ENCODE measurements at places on chromosomes 5 and 9.

- DNase-seq: no peak
Observed at GRCh38 chr5:175638305-175638704, 19.6 kb upstream of the HRH2 start.

DNA sequence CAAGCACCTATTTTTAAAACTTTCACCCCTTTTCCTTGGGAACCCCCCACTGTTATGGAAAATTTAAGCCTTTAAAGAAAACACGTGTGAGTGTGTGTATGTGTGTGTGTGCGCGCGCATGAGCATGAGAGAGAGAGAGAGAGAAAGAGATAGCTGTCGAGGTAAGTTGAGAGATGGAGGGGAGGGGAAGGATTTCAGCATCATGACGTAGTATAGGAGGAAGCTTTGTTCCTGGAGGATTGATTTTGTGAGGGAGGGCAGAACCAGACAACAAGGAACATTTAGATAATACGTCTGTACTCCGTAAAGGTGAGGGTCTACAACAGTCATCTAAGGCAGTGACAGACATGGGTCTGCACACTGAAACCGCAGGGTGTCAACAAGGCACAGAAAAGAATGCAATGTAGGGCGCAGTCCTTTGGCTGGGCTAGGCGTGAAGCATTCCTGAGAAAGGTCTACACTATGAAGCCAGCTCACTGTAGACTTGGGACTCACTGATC lies 227.7 kb downstream of the SMARCA2 start:
- no peak for DNase-seq

DNA sequence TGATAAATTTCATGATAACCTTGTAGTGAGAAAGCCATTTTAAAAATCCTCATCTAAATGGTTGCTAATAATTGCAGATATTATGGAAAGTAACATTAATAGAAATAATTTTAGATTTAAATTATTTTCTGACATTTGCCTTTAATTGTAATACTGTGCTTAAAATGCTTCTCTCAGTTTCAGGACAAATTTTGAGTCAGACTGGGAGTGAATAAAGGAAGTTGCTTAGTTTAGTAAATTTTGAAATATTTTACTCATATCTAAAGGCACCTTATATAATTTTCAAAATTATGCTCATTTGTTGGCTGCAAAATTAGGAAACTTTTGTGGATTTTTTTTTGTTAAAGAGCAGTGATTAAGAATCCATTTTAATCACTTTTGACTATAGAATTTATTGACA lies 93.8 kb downstream of the CSNK1G3 start:
- no peak for DNase-seq

DNA sequence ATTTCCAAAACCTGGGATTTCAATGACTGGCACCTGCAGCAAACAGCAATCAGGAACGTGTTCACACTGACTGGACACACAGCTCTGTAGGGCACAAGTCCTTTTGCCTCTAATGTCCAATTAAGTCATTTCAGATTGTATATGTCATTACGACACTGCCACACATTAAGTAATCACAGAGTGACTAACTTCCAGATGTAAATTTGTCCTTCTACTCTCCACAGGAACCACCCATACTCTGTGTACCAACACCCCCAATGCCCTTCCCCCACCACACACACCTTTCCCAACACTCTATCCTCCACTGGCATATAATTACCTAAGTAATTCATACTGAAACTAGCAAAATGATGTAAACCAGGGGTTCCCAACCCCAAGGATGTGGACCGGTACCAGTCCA lies 30.5 kb downstream of the LARS1 start:
- DNase-seq: no peak

- DNase-seq: no peak
Observed at GRCh38 chr9:115209601-115210306, 91.8 kb upstream of the TNC start.

DNA sequence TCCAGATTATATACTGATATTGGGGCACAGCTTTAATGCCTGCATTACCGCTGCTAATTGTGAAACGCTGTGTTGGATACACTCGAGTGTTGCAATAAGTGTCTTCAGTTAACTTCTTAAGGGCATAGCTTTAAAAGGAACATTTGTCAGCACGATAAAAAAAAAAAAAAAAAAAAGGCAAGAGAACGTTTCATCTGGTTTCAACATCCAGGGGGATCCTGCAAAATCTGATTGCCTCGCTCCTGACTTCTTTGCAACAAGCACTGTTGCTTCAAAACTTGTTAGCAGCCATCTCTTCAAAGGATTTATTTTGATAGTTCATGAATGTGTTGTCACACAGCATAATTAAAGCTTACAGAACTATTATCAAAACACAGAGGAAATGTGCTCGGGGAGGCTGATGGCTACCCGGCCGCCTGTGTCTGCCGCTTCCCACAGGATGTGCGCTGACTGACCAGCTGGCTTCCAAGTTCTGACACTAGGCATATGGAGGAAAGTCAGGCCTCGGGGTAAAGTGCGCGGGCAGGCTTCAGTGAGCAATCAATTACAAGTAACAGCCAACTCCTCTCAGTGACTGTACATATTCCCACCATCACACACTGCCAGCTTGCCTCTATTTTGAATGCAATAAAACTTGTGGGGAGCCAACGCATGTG lies 77.7 kb downstream of the EBF1 start:
- no peak for DNase-seq

- DNase-seq: no peak
Observed at GRCh38 chr5:17000291-17000939, 64.3 kb upstream of the MYO10 start.

GRCh38 chr5:35894131-35894530 lies 37.4 kb downstream of the IL7R start:
- DNase-seq: no peak

GRCh38 chr5:61677220-61677619 lies 345.2 kb downstream of the ZSWIM6 start:
- DNase-seq: no peak

GRCh38 chr9:119881898-119882297 lies 512.7 kb upstream of the BRINP1 start:
- no peak for DNase-seq

DNA sequence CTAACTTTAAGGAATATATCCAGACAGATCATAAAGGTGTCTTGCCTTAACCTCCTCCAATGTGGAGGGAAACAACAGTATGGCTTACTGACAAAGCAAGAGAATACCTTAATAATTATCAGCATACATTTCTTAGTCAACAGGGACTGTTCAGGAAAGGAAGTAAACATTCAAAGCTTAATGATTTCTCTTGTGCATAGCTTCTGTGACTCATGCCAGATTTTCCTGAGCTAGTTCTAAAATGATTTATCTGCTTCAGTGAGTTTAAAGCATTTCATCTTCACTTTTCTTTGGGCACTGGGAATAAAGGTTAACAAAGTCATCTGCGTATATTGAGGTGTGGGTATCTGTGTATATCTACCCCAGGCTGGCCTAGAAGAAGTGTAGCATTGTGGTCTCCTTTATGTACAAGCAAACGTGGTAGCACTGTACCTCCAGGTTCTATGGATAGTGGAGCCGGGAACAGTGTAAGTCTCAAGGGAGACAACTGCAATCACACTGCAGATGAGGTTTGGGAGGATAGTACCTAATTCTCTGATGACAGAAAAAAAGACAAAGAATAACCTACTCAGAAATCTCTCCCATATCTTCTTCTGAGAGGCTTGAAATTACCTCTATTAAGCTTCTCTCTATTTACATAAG lies 284.1 kb downstream of the HCN1 start:
- DNase-seq: no peak

DNA sequence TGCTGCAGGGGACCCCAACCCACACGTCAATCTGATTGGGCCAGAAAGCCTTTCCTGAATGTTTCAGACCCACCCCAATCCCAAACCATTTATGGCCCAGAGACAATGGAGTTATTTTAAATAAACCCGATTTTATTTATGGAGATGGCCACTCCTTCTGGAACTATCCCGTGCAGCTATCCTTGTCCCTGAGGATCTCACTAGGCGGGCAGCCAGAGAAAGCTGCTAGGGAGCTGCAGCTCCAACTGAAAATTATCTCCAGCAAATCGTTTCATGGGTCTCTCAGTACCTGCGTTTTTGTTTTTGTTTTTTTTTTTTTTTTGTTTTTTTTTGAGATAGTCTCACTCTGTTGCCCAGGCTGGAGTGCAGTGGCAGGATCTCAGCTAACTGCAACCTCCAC lies 23.0 kb downstream of the C1QTNF2 start:
- no peak for DNase-seq

GRCh38 chr9:101689039-101689438 lies 49.4 kb downstream of the GRIN3A start:
- DNase-seq: no peak

DNA sequence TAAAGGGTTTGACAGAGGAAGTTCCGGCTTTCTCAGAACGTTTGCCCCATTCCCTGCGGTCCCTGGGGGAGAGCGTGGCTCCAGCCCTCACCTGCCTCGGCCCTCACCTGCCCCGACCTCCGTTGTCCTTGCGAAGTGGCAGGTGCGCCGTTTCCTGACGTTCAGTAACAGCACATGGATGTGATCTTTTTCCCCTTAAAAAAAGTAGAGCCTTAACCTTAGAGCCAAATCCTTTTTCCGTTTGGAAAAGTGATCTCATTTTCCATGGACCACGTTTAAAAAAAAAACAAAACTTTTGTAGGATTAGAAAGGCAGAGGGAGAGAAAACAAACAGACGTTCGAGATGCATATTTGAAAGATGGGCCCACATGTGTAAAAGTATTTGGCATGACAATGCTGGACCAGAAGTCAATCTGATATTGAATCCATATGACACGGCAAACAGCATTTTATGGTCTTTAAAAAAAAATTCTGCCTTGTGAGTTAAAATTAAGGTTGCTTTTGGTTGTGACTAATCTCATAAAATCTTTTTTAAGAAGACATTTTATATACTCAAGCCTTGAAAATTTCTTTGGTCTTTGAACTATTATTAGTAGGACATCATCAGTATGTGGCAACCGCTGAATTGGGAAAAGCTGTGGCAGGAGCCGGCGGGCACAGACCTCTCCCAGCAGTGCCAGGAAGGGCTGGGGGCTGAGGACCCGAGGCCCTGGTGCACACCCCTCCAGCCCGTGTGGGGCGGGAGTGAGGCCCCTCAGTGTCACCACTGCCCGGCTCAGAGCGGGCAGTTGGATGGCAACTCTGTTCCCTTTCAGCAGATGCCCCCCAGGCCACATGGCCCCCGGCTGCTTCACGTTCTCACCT lies 42.5 kb upstream of the EXOC3 start:
- no peak for DNase-seq

DNA sequence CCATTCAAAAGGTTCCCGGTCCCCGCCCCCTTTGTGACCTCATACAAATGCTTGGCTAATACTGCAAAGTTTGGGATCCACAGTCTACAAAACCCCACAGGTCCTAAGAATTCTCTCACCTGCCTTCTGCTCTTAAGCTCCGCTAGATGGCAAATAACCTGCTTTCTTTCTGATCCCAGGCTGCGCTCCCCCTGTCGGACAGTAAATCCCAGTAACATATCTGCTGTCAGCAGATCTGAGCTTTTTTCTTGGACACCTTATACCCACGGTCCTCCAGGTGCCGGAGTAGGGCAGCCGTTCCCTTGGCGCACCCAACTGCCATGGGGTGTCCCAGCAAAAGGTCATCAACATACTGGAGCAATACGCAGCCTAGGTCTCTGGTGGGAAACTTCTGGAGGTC lies 39.0 kb upstream of the PPP1R26 start:
- DNase-seq: no peak

- DNase-seq: no peak
Observed at GRCh38 chr9:83451308-83451707, 86.9 kb downstream of the FRMD3 start.

- no peak for DNase-seq
Observed at GRCh38 chr9:109467936-109468335, 30.2 kb downstream of the PTPN3 start.

- DNase-seq: no peak
Observed at GRCh38 chr9:119304555-119304954, 64.7 kb downstream of the BRINP1 start.

DNA sequence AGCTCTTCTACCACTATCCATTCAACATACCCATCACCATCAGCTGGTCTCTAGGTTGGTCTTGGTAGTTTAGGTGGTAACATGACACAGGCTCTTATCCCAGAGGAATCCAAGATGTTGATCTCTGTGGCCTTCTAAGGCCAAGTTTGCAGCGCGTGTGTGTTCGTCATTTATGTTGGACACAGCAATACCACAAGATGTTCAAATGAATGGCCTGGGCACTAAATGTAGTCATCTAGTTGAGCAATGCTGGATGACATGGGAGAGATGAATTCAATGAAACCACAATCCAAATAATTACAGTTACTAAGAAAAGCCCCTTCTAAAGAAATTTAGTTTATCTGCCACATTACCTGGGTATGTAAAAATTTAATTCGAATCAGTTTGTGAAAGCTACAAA lies 292.4 kb downstream of the MRPS30 start:
- DNase-seq: no peak

GRCh38 chr9:8895106-8895860 lies 1095.7 kb upstream of the DMAC1 start:
- no peak for DNase-seq

DNA sequence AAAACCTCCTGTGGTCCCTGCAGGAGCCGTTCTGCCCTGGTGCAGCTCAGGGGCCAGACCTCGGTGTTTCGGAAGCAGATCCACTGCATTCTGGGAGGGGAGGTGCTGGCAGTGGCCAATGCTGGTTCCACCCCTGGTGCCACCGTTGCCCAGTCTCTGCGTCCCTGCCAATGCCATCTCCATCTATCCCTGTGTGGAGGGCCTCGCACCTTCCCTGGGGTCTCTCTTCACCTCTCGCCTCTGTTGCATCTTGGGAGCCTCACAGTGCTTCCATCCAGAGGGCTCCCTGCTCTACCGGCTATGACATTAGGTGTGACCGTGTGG lies 15.3 kb downstream of the NCS1 start:
- no peak for DNase-seq

GRCh38 chr5:78512435-78512834 lies 136.1 kb downstream of the LHFPL2 start:
- DNase-seq: no peak

- no peak for DNase-seq
Observed at GRCh38 chr5:139443831-139444453, 4.6 kb upstream of the DNAJC18 start.

- no peak for DNase-seq
Observed at GRCh38 chr5:136891175-136891972, 526.0 kb upstream of the TRPC7 start.

DNA sequence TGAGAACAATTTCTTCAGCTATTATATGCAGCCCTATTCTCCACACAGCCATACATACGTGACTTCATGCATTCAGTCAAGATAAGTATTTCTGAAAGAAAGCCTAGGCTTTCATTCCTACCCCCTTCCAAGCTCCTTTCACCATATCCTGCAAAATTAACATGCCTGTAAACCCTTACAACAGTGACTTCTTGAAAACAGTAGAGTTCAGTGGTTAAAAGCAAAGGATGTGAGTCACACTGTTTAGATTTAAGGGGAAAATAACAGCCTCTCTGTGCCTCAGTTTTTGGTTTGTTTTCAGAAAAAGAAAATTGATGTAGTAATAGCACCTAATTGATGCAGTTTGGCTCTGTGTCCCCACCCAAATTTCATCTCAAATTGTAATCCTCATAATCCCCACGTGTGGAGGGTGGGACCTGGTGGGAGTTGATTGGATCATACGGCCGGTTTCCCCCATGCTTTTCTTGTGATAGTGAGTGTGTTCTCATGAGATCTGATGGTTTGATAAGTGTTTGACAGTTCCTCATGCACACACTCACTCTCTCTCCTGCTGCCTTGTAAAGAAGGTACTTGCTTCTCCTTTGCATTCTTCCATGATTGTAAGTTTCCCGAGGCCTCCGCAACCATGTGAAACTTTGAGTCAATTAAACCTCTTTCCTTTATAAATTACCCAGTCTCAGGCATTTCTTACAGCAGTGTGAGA lies 264.8 kb downstream of the CETN3 start:
- no peak for DNase-seq

All from stimulated activated CD8-positive, alpha-beta memory T cell treated with anti-CD3 and anti-CD28 coated beads, Interleukin-4, amount 100 ng/mL, for 4 hours (primary cell).